ENCODE measurements at places on chromosomes 13 and 19.

DNA sequence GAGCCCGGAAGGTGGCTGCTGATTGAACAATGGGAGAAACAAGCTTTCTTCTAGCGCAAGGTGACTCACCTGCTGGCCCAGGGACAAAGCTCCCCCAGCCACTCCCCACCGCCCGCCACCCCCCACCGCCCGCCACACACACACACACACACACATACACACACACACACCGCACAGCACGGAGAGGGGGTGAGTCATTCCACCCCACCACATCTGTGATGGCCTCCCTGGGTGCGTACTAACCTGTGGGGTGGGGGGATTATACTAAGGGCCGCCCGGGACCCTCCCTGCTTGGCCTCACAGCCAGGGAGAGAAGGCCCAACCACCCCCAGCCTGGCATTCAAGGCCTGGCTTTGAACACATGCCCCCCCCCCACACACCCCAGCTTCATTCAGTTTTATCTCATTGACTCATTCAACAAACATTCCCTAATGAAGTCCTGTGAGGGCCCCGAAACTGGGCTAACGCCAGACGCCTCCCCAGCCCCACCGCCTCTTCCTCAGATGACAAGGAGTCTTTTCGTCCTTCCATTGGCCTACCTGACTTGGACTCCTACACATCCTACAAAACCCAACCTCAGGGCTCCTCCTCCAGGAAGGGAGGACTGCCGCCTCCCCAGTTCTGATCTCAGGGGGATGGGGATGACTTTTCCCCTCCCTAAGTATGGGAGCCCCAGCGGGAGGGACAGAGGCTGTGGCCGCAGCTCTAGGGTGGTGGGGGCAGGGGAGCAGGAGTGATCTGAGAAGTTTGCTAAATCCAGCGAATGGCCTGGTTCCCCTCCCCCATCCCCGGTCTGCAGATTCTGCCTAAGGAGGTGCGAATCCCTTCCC, 5.8 kb upstream of the ONECUT3 start:
- H3K27me3 ChIP-seq, result peaks cover 47% of the 10 kb centered on the region
- H3K4me3 ChIP-seq, result peak overlapping the region; percentile 26
- peak; percentile 66 for DNase-seq
- H3K4me1 ChIP-seq, result peaks cover 20% of the 10 kb centered on the region

DNA sequence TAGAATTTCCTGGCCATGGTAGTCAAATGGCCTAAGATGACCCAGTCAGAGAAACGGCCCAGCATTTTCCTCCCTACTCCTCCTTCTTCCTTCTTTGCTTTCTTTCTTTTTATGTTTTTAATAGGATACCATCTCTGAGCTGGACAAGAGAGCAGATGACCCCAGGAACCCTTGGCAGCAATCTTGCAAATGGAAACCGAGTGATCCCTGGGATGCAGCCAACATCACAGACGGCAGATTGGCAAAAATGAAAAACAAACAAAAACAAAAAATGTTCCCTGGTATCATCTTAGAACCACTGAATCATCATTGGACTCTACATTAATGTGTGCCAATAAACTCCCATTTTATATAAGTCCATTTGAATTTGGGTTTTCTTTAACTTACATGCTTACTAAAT, 424.4 kb downstream of the FGF14 start:
- H3K4me1 ChIP-seq, result no peaks in the 10 kb centered on the region
- no peak for DNase-seq
- H3K27me3 ChIP-seq, result no peaks in the 10 kb centered on the region
- no peaks in the 10 kb centered on the region for H3K36me3 ChIP-seq
- H3K4me3 ChIP-seq, result no peak overlapping the region
- no peak overlapping the region for H3K27ac ChIP-seq

GRCh38 chr13:52845334-52845761, 3.1 kb downstream of the PCDH8 start:
- H3K4me1 ChIP-seq, result peaks cover 13% of the 10 kb centered on the region
- no peak overlapping the region for H3K4me3 ChIP-seq
- H3K27ac ChIP-seq, result no peak overlapping the region
- peaks cover 10% of the 10 kb centered on the region for H3K36me3 ChIP-seq
- no peak for DNase-seq

DNA sequence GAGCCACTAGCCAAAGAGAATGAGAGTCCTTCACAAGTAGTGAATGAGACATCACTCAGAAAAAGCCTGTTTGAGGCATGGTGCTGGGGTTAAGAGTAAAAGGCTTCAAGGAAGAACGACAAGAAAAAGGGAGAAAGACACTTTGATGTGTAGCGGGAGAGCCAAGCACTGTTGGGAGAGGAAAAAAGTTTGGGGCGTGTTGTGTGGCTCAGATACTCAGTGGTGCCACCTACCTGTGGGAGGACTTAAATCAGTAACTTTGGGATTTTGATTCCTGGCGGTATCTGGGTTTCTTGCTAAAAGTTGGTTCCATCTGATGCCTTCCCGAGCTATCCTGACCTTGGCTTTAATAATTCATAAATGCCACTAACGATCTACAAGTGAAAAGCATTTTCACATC, 12.3 kb downstream of the ELSPBP1 start:
- no peak overlapping the region for H3K4me3 ChIP-seq
- DNase-seq, result no peak
- H3K4me1 ChIP-seq, result no peaks in the 10 kb centered on the region
- no peak overlapping the region for H3K27ac ChIP-seq

DNA sequence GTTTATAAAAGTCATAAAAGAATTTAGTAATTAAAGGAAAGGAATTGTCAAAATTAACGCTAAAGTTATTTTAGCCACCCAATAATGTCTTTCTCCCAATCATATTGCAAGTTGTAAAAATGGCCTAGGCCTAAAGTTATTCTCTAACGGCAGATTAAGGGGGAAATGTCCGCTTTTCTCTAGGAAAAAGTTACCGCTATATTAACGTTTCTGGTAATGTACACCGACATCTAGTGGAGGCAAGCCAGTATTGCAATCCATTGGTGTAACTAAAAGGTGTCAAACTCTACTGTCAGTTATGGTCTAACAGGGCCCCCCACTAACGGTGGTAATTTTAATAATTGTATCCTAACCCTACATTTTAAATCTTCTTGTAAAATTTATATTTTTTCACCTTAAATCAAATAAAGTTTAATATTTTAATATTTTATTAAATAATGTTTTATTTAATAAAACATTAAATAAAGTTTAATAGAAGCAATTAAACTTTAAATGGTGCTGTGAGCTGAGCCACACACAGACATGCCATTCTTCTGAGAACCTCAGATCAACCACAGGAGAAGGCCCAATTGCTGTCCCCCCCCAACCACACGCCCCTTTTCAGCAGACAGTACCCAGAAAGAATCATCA, 35.9 kb upstream of the ZSCAN5A start:
- H3K27ac ChIP-seq, result no peak overlapping the region
- peak; percentile 39 for DNase-seq
- no peaks in the 10 kb centered on the region for H3K4me1 ChIP-seq
- H3K4me3 ChIP-seq, result no peak overlapping the region
- H3K36me3 ChIP-seq, result no peaks in the 10 kb centered on the region

GRCh38 chr19:34325981-34326787, 38.8 kb upstream of the GPI start:
- no peak overlapping the region for H3K4me3 ChIP-seq
- no peaks in the 10 kb centered on the region for H3K27me3 ChIP-seq
- no peaks in the 10 kb centered on the region for H3K4me1 ChIP-seq
- no peak for DNase-seq

- DNase-seq, result no peak
- H3K4me1 ChIP-seq, result peaks cover 14% of the 10 kb centered on the region
- H3K27me3 ChIP-seq, result peaks cover 82% of the 10 kb centered on the region
- peak within 1 kb of the TSS; percentile 70 for H3K4me3 ChIP-seq
Measured at GRCh38 chr13:111115061-111115964, at the start of gene ARHGEF7. TSS of gene ARHGEF7 (plus strand) at chr13:111115310. CDS start at chr13:111115527, 217 bp downstream.

- no peak overlapping the region for H3K27ac ChIP-seq
- DNase-seq, result no peak
- H3K36me3 ChIP-seq, result peaks cover 12% of the 10 kb centered on the region
- H3K27me3 ChIP-seq, result peaks cover 13% of the 10 kb centered on the region
- no peak overlapping the region for H3K4me3 ChIP-seq
- peaks cover 13% of the 10 kb centered on the region for H3K4me1 ChIP-seq
Measured at GRCh38 chr19:18828786-18829185, 3.0 kb upstream of the UPF1 start.

DNA sequence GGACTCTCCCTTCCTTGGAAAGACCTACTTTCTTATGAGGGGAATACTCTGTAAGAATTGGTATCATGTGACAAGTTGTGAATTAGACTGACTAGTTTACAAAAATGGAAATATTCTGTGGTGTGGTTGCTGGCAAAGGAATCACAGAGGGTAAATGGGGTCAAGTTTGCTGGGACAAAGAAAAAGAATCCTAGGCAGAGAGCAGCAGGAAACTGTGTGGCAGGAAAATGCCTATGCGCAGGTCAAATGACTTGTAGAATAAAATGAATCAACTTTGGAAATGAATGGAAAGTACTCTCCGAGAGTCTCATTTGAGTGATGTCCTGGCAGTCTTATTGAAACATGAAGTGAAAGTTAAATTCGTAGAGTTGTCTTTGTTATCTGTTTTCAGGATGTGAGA, 1250.7 kb downstream of the UQCRFS1 start:
- H3K36me3 ChIP-seq, result no peaks in the 10 kb centered on the region
- H3K27ac ChIP-seq, result no peak overlapping the region
- H3K4me3 ChIP-seq, result no peak overlapping the region

GRCh38 chr13:94710065-94710781, 2.1 kb downstream of the SOX21 start:
- DNase-seq, result no peak
- peak overlapping the region; percentile 16 for H3K27ac ChIP-seq
- H3K4me3 ChIP-seq, result peak overlapping the region; percentile 19
- H3K36me3 ChIP-seq, result peaks cover 3% of the 10 kb centered on the region
- peaks cover 79% of the 10 kb centered on the region for H3K27me3 ChIP-seq
- H3K4me1 ChIP-seq, result peaks cover 20% of the 10 kb centered on the region

DNA sequence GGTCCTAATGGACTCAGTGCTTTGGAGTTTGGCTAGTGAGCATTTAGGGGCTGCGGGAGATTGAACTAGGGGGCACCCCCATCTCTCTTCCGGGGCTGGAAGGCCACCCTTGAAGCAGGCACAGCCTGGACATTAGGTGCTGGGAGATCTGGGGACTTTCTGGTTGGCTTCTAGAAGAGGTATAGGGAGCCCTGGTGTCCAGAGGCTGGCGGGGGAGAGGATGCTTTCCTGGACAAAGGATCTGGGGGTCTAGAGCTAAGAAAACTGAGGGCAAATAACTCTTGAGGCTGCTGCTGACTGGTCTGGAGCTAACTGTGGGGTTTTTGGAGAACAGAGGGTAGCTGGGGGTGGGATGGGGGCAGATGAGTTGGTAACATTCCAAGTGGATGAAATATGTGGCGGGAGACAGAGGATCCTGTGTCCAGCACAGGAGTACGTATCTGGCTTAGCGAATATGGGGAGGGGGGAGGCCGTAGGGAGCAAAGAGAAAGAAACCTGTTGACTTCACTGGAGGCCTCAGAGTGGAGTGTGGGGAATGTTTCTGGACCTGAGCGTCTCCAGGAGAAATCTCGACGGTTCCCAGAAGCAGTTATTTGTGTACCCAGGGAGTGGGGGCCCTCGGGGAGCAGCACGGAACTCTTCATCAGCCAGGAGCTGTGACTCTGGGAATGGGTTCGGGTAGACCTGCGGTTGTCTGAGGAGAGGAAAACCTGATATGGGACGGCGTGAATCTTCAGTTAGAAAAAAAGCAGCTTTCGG, 1.4 kb downstream of the HNRNPUL1 start:
- peaks cover 52% of the 10 kb centered on the region for H3K36me3 ChIP-seq
- DNase-seq, result peak; percentile 21
- peak overlapping the region; percentile 99 for H3K27ac ChIP-seq
- peaks cover 45% of the 10 kb centered on the region for H3K4me1 ChIP-seq

DNA sequence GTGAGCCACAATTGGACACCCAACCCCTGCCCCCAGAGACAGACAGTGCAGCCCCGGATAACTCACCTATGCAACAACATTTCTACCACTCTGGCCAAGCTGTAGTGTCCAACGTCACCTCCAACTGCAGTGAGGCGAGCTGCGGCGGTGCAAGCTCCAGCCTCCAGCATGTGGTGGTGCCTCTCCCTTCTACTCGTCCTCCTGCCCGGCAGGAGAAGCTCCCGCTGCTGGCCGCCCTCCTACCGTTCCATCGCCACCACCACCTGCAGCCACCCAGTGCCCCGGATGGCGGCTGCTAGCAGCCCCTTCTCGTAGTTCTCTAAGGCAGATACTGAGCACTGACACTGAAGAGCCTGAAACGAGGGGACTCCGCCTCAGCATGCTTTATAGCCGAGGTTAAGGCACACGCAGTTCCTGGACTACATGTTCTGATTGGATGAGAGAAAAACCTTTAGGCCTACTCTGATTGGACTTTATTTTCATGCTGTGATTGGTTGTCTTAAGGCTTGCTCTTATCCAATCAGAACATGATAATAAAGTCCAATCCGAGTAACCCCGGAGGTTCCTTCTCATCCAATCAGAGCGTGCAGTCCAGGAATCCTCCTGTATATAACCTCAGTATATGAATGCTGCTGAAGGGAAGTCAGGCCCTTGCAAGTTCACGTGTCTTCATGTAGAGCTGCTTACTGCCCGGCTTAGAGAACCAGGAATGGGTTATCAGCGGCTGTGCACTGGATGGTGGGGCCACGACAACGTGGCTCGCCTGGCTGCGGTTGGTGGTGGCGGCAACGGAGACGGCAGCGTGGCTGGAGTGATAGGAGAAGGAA, 63.5 kb downstream of the TUBA3C start:
- no peak overlapping the region for H3K27ac ChIP-seq
- H3K36me3 ChIP-seq, result no peaks in the 10 kb centered on the region
- DNase-seq, result no peak
- no peaks in the 10 kb centered on the region for H3K27me3 ChIP-seq
- no peaks in the 10 kb centered on the region for H3K4me1 ChIP-seq
- no peak overlapping the region for H3K4me3 ChIP-seq

- no peak overlapping the region for H3K27ac ChIP-seq
- no peak overlapping the region for H3K4me3 ChIP-seq
- DNase-seq, result no peak
- peaks cover 28% of the 10 kb centered on the region for H3K4me1 ChIP-seq
Measured at GRCh38 chr13:110921695-110922094, 6.8 kb upstream of the ANKRD10 start.

- H3K4me3 ChIP-seq, result no peak overlapping the region
- H3K27me3 ChIP-seq, result no peaks in the 10 kb centered on the region
- peaks cover 17% of the 10 kb centered on the region for H3K36me3 ChIP-seq
Measured at GRCh38 chr13:99043831-99044231, 66.0 kb upstream of the DOCK9 start.

DNA sequence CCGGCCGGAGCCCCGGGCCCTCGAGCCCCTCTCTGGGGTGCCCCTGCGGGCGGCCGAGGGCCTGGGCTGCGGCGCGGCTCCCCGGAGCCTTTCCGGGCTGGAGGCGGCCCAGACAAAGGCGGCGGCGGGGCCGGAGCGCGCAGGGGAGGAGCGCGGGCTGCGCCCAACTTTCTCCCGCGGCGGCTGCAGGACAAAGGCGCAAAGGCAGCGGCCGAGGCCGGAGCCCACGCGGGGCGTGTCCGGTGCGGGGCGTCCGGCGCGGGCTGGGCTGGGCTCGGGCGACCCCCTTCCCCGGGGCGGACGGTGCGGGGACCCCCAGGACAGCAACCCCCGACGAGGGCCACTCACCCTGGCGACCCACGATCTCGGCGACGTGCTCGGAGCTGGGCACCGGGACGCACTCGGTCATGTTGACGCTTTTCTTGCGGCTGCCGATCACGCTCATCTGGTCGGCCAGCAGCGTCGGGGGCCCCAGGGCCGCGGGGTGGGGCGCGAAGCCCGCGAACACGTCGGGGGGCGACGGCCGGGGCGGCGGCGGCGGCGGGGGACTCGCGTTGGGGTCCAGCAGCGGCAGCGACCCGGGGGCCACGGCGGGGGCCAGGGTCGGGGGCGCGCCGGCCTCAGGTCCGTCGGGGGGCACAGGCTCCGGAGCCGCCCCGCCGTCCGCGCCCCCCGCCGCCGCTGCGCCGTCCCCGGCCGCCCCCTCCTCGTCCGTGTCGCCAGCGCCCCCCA, 843 bp downstream of the MEX3D start:
- H3K27me3 ChIP-seq, result peaks cover 11% of the 10 kb centered on the region
- H3K36me3 ChIP-seq, result no peaks in the 10 kb centered on the region
- peaks cover 7% of the 10 kb centered on the region for H3K4me1 ChIP-seq
- DNase-seq, result no peak
